ENCODE measurements at places on chromosomes 3 and 15.

DNA sequence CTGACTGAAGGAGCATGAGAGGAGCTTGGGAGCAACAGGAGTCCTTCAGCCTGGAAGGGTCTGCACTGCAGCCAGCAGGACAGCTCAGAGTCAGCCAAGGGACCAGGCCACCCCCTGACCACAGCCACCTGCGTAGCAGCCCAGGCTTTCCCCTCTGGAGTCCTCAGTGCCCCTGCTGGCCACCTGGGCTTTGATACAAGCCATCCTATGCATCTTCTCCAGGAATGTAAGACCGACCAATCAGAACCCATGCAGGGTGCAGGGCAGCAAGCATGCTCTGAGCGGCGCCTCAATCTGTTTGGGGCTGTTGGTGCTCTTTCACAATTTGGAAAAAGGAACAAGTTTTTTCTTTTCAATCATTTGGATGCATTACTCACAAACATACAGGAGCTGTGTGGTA, 52.0 kb downstream of the DZIP1L start:
- no peak for DNase-seq

DNA sequence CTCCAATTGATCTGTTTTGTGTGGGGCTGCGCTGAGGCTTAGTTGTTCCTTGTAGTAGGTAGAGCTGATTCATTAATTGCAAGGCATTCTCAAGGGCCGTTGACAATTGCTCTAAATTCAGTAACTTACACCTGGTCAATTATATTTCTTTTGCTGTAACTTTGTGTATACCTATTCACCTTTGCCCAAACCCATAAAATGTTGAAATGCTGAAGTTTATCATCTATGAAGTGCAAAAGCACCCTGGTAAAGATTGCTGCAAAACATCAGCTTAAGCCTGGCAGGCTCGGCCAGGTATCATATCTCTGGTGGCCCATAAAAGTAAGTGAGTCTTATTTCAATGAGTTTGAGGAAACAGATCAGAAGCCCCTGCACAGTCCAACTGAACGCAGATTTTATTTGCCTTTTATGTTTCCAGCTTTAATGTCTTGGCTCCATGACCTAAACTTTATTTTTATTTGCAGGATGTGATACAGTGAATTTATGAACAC, 203.6 kb upstream of the SLCO3A1 start:
- DNase-seq = no peak

DNA sequence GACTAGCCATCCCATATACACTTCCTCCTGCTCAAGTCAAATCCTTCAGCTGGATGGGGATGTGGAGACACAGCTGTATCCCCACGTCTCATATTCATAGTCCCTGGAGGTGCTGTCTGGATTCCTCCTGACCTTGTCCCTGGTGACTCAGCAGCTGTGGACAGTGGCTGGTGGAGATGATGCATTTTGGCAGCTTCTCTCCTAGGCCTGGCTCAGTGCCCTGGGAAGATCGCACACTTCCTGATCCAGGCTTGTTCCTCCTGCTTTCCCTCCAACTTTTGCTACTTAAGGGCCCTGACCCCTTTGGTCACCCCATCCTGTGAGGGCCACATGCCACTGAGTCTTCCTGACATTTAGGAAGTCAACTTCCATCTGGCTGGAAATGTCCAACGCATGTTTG, 44.4 kb downstream of the ADAMTSL3 start:
- no peak for DNase-seq

- DNase-seq = no peak
Observed at GRCh38 chr3:143924522-143925285, 46.9 kb upstream of the DIPK2A start.

- DNase-seq = no peak
Observed at GRCh38 chr15:38624244-38625205, 59.9 kb upstream of the RASGRP1 start.

Measured in upper lobe of left lung (tissue), 6 donors.